ENCODE measurements at places on chromosomes 1 and 21. TPM values are rescaled to one million over a fixed set of nuclear protein-coding genes. Genes with fewer than 3 reads are reported as not detected.
A peak's percentile ranks its signal among the peaks of the same experiment; 100 is the strongest.

DNA sequence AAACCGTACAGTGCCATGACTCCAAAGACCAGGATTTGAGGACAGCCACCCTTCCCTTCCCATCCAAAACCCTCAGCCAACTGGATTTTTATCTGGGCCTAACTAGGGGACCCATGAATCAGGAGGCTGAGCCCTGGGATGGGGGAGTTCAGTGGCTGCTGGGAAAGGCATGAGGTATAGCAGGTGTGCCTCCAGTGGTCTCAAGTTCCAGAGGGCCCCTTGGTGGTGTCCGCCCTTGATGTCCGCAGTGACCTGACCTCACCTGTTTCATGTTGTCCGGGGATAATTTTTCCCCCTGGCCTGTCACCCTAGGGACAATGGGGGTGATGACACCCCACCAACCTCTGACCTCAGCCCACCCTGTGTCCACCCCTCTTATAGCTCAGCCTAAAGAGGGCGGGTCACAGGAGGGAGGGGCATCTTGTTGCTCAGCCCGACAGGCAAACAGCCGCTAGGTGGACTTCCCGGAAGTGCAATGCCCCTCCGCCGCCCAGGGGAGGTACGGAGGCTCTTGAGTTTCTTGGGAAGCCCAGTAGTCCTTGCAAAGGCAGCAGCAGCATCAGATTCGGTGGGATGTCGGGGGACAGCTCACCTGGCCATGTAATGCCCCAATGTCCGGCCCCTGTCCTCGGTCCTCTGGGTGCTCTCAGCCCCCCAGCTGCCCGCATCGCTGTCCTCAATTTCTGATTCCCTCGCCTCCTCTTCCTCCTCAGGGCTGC is 13.8 kb upstream of the IL22RA1 start:
- peaks cover under 1% of the 10 kb centered on the region for H3K4me1 ChIP-seq
- H3K27me3 ChIP-seq: peaks cover 9% of the 10 kb centered on the region
- H3K27ac ChIP-seq: no peak overlapping the region
- no peak for DNase-seq
- no peaks in the 10 kb centered on the region for H3K36me3 ChIP-seq

GRCh38 chr1:42311138-42311537 is 23.9 kb downstream of the FOXJ3 start:
- H3K36me3 ChIP-seq: peaks cover 15% of the 10 kb centered on the region
- peaks cover 39% of the 10 kb centered on the region for H3K4me1 ChIP-seq
- no peak overlapping the region for H3K27ac ChIP-seq

- DNase-seq: no peak
- no peak overlapping the region for H3K4me3 ChIP-seq
- peaks cover 16% of the 10 kb centered on the region for H3K4me1 ChIP-seq
- H3K27me3 ChIP-seq: no peaks in the 10 kb centered on the region
- H3K27ac ChIP-seq: peak overlapping the region; percentile 41
Observed at GRCh38 chr1:84598846-84599741, 24.9 kb upstream of the CTBS start.

DNA sequence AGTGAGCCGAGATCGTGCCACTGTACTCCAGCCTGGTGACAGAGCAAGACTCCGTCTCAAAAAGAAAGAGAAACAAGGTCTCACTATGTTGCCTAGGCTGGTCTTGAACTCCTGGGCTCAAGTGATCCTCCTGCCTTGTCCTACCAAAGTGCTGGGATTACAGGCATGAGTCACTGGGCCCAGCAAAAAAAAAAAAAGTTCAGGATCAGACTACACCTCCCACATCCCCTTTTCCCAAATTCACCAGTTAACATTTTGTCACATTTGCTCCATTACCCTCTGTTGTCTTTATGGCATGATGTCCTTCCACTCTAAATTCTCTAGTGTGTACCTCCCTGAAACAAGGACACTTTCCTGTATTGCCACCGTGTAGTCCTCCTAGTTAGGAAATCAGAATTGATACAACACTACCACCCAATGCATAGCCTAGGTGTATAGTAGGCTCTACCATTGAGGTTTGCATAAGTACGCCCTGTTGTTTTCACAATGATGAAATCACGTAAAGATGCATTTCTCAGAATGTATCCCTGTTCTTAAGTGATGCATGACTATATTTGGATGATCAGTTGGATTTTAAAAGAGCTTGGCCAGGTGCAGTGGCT is 10.7 kb downstream of the SPEN start:
- peaks cover 4% of the 10 kb centered on the region for H3K36me3 ChIP-seq
- H3K4me1 ChIP-seq: peaks cover 11% of the 10 kb centered on the region
- DNase-seq: no peak

DNA sequence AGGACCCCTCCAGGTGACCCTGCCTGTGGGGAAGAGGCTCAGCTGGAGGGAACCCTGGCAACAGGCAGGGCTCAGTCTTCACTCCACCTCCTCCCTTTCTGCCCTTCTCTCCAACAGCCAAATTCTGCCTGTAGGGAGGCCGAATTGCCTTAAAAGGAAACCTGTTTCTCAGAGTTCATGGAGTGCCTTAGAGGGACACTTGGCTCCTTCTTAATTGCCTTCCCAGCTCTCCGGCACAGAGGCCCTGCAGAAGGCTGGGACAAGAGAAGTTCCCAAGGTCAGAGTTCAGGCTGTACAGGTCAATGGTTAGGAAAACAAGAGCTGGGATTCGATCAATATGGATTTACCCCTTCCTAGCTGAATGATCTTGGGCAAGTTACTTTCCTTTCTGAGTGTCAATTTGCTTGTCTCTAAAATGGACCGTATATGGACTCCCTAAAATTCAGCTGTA is 6.2 kb downstream of the CSRP1 start:
- peaks cover 24% of the 10 kb centered on the region for H3K4me1 ChIP-seq
- H3K27me3 ChIP-seq: no peaks in the 10 kb centered on the region
- DNase-seq: no peak

DNA sequence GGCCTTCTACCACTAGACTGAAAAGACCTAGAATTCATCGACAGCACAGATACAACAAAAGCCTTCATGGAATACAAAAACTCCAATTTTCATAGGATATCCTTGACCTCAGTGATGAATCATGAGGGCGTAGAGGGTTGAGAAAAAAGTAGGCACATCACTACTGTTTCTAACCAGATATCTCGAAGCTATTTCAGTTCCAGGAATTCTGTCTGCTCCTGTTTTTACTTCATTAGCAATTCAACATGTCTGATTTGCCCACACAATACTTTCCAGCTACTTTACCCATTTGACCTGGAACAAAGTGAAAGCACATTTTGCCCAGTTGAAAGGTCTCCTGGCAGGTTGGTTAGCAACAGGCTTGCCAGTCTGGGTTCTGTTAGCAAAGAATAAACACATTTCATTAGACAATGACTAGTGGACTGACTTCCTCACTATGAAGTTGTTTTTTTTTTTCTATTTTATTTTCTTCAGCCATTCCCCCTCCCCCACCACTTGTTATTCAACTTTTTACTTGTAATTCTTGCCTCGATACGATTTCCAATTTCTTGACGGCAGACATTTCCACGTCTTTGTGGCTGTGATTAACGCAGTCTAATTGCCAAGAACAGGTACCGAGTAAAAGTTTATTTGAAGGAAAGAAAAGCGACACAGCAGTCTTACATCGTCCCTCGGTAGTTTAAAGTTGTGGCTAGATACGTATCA is 4.0 kb upstream of the ZBTB18 start:
- H3K4me1 ChIP-seq: peaks cover 23% of the 10 kb centered on the region
- peak overlapping the region; percentile 97 for H3K27ac ChIP-seq
- no peak for DNase-seq
- peaks cover 42% of the 10 kb centered on the region for H3K27me3 ChIP-seq
- H3K36me3 ChIP-seq: peaks cover 3% of the 10 kb centered on the region

DNA sequence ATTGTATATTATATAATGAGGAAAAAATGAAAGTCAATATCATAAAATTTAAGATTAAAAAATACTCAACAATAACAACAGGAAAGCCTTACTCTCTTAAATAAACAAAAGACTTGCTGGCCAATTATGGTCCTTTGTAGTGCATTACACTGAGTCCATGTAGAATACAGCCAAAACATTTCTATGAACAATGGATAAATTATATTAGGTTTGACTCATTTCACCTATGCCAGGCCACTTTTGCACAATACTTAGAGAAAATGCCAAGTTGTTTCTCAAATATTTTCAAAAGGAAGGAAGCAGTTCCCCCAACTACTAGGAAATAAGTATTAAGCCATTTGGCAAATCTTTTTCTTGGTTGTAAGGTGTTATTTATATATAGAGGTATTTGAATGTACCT is 19.8 kb upstream of the UCK2 start:
- DNase-seq: no peak
- peaks cover 2% of the 10 kb centered on the region for H3K36me3 ChIP-seq
- H3K27me3 ChIP-seq: peaks cover 22% of the 10 kb centered on the region
- H3K27ac ChIP-seq: no peak overlapping the region
- no peaks in the 10 kb centered on the region for H3K4me1 ChIP-seq

- no peaks in the 10 kb centered on the region for H3K27me3 ChIP-seq
- peaks cover 17% of the 10 kb centered on the region for H3K36me3 ChIP-seq
- H3K27ac ChIP-seq: peak overlapping the region; percentile 59
- no peak overlapping the region for H3K4me3 ChIP-seq
- H3K4me1 ChIP-seq: peaks cover 36% of the 10 kb centered on the region
Observed at GRCh38 chr1:230186874-230187273, 119.8 kb downstream of the GALNT2 start.

- no peaks in the 10 kb centered on the region for H3K36me3 ChIP-seq
- no peak overlapping the region for H3K27ac ChIP-seq
- no peaks in the 10 kb centered on the region for H3K4me1 ChIP-seq
Observed at GRCh38 chr1:242435200-242435599, 89.3 kb downstream of the PLD5 start.

DNA sequence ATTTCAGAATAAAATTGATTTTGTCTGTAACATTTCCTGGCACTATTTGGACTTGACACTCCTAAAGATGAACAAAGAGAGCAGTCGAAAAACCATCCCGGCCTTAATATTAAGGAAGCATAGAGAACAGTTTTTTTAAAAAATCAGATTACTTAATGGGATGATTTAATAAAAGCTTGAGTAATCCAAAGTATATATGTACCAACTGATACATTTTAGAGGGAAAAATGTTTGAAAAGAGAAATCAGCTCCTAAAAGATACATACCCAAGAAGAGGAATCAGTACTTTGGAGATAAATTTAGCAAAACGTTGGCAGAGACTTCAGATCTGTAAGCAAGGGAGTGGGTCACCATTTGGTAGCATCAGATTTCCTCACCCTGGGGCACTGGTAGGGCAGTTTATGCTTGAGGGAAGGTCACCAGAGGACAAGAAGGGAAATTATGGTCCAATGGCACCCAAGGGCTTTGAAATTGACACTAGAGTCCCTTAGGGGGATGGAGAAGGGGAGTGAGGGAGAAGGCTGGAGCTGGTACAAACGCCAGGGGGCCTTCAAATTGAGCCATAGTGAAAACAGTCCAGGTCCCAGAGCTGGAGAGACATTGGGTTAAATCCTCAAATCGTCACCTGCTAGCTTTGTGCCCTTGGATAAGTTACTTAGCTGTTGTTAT is 5.9 kb downstream of the SLAMF7 start:
- peak overlapping the region; percentile 86 for H3K27ac ChIP-seq
- H3K4me3 ChIP-seq: peak overlapping the region; percentile 82
- H3K36me3 ChIP-seq: peaks cover 60% of the 10 kb centered on the region
- H3K4me1 ChIP-seq: peaks cover 94% of the 10 kb centered on the region

- peaks cover 36% of the 10 kb centered on the region for H3K27me3 ChIP-seq
- no peak overlapping the region for H3K4me3 ChIP-seq
- DNase-seq: no peak
Observed at GRCh38 chr1:20343938-20344302, 53.2 kb downstream of the VWA5B1 start.

The NBL1 gene
- total RNA-seq: 49.8 TPM

The TMEM81 gene
- 3.0 TPM for total RNA-seq

The TMIGD3 gene
- total RNA-seq: 0.23 TPM

The NTNG1 gene
- total RNA-seq: not detected

The PANK4 gene
- 72.2 TPM for total RNA-seq

The CELA2A gene
- not detected for total RNA-seq
